Urinary bladder (tissue), 4 donors: ENCODE measurements at places on chromosomes 1 and 21. TPM values are rescaled to one million over a fixed set of nuclear protein-coding genes. Genes with fewer than 3 reads are reported as not detected.

- DNase-seq: no peak
Measured at GRCh38 chr1:109845658-109846057, 65.0 kb upstream of the CSF1 start.

FCRL4 gene
- not detected for polyA plus RNA-seq

BSND gene
- polyA plus RNA-seq: not detected

SRM gene
- 83.2 TPM for polyA plus RNA-seq
